ENCODE measurements at places on chromosomes 7 and 10. TPM values are rescaled to one million over a fixed set of nuclear protein-coding genes. Genes with fewer than 3 reads are reported as not detected.

BTBD16 gene
- total RNA-seq, result not detected

GRCh38 chr10:75544386-75544785 is 113.0 kb downstream of the LRMDA start:
- no peak for DNase-seq

DNA sequence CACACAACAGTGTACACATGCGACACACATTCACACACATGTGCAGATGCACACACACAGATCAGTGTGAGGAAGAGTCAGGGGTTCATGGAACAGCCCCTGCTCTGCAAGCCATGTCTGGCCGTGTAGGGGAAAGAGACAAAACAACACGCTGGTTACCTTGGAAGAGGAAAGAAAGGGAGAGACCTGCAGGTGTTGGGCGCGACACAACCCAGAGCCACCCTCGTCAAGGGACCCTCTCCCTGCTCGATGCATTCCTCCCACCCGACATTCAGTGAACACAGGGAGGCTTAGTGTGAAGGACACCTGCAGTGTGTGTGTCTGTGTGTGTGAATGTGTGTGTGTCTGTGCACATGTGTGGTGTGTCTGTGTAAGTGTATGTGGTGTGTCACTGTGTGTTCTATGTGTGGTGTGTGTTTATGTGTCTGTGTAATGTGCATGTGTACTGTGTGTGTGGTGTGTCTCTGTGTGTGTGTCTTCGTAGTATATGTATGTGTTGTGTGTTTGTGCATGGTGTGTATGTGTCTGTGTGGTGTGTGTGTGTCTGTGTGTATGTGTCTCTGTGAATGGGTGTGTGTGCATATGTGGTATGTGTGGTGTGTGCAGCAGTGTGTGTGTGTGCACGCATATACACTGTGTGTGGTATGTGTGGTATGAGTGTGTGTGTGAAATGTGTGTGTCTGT is 69.5 kb upstream of the PITRM1 start:
- DNase-seq, result no peak

- DNase-seq, result no peak
These were observed 69.0 kb downstream of the CREB5 start for GRCh38 chr7:28481091-28481926.

GRCh38 chr7:33191340-33191739 is 62.0 kb downstream of the BBS9 start:
- DNase-seq, result no peak

GRCh38 chr7:135904282-135904681 is 72.9 kb downstream of the MTPN start:
- DNase-seq, result no peak
